Naive thymus-derived CD4-positive, alpha-beta T cell (primary cell): ENCODE measurements at places on chromosomes 4 and X. TPM values are rescaled to one million over a fixed set of nuclear protein-coding genes. Genes with fewer than 3 reads are reported as not detected.

DNA sequence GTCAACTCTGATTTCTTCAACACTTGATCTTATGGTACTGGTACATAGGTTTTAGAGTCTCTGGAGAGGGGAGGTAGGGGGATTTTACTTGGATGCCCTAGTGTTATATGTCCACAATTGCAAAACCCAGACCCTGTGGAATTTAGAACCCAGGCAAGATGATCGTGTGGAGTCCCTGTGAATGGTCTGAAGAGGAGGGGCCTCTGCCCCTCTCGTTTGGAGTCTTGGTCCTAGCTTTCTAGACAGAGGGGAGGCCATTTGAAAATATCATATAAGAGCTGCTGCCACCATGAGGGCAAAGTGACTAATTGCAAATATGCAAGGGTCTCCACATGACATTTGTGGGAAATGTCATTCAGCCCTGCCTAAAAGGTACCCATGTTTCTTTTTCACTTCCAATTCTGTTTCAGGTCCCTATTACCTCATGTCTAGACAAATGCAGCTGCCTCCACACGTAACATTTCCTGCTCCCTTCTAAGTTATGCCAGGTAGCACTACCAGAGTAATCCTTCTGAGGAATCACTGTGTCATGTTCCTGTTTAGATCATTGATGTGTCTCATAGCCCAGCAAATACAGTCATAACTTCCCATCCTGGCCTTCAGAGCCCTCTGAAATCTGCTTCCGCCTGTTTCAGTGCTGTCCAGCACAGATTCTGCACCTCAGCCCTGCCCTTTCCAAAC is 126.8 kb downstream of the KLHL8 start:
- no peak for DNase-seq

DNA sequence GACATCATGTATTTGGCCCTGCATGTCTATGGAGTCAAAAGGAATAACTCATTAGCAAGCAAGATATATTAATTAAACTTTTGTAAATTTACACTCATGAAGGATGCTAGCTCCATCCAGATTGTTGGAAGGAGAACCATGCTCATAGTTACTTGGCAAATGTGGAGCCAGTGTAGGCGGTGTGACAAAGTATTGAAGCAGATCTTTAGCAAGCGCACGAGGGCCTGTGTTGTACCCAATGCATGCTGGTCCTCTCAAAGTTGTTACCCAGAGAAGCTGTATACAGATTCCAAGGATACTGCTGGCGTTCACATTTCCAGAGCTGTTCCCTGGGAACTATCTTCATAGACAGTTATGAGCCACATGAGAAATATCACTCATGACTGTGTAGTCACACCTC is 196.4 kb upstream of the MBNL3 start:
- no peak for DNase-seq

DNA sequence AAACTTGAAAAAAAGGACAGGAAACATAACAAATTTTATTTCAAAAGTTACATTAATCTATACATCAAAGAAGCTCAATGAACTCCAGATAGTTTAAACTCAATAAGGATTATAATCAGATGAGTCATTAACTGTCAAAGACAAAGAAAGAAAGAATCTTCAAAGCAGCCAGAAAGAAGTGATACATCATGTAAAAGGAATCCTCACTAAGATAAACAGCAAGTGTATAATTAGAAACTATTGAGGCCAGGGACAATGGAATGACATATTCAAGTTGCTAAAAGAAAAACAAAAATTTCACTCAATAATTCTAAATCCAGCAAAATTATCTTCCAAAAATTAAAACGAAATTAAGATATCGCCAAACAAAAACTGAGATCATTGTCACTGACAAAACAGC is 161.6 kb upstream of the NWD2 start:
- no peak for DNase-seq

GRCh38 chr4:175827516-175827915 is 15.5 kb upstream of the GPM6A start:
- DNase-seq, result no peak

GRCh38 chrX:39642071-39642470 is 455.7 kb downstream of the BCOR start:
- no peak for DNase-seq

DNA sequence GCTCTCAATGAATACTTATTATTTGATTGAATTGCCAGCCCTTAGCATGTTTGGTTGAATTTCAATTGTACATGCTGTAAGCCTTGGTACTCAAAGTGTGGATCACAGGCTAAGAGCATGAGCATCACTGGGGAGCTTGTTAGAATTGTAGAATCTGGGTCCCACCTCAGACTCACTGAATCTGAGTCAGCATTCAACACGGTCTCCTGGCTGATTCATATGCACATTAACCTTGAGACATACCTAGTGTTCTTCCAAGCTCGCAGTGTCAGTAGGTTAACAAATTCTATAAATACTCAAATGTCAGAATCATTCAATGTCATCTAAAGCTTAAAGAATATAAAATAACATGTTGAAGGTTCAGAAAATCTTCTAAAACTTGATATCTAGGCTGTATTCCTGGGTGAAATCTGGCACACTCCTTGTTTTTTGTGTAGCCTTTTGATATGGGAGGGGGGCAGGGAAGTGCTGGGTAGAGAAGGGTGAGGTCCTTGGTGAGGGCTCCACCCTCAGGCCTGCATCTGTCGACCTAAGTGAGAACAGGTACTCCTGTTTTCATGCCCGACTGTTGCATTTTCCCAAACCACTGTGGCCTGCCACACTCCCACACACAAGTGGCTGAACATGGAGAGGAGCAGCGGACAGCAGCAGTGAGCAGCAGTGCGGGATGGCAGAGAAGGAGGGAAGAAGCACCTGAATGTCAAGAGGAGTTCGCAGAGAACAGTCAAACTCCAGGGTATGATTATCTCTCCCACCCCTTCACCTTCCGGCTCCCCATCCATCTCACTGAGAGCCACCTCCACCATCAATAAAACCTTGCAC is 529.6 kb upstream of the IGFBP7 start:
- DNase-seq, result no peak

- DNase-seq, result peak; percentile 80
Measured at GRCh38 chr4:121950212-121950679, 1.6 kb downstream of the TRPC3 start.

- peak; percentile 50 for DNase-seq
Measured at GRCh38 chr4:71004281-71004851, 10.9 kb downstream of the DCK start.

- DNase-seq, result no peak
Measured at GRCh38 chr4:183241322-183241640, 78.8 kb downstream of the CLDN22 start.

DNA sequence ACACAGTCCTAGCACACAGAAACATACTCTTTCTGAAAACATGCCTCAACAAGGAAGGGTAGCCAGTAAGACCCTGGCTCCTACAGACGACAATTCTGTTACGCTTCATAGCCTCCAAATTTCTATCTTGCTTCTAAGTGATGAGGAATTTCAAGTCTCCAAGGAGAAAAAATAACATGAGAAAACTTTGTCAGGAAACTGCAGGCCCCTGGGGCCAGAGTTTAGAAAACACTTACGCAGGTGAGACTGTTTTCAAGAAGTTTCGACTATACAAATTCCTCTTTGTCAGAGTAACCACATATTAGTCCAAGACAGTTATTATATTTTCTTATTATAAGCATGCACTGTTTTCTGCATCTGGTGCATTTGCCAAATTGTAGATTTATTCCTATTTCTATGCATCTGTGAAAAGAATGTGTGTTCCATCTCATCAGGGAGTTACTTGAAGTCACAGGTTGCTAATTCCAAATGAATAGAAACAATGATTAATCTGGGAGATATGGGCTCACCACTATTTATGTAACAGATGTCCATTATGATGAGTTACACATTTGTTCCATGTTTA is 30.3 kb upstream of the HCCS start:
- no peak for DNase-seq

- no peak for DNase-seq
Measured at GRCh38 chr4:84159762-84160161, 339.3 kb downstream of the NKX6-1 start.

GRCh38 chr4:104128850-104129213 is 365.9 kb downstream of the CXXC4 start:
- DNase-seq, result no peak

- no peak for DNase-seq
Measured at GRCh38 chr4:336099-336892, 1.3 kb upstream of the ZNF141 start.

- DNase-seq, result peak; percentile 97
Measured at GRCh38 chr4:102826890-102827673, at the start of gene UBE2D3. Gene UBE2D3 (minus strand): TSS chr4:102827551. CDS start chr4:102826508, 1,043 bp downstream.

Gene TLR3
- 1.5 TPM for total RNA-seq

Gene MAGEB2
- not detected for total RNA-seq

Gene TTC29
- not detected for total RNA-seq

Gene MAPK10
- not detected for total RNA-seq

Gene DACH2
- total RNA-seq, result not detected

Gene ANXA5
- total RNA-seq, result 49.5 TPM
